CD4-positive, CD25-positive, alpha-beta regulatory T cell (primary cell): ENCODE measurements at places on chromosomes 11 and 22. TPM values are rescaled to one million over a fixed set of nuclear protein-coding genes. Genes with fewer than 3 reads are reported as not detected.
A peak's percentile ranks its signal among the peaks of the same experiment; 100 is the strongest.

Gene TMEM45B
- polyA plus RNA-seq, result 3.8 TPM

Gene ROBO3
- polyA plus RNA-seq, result 0.34 TPM

Gene C11orf87
- not detected for polyA plus RNA-seq

Gene GPR83
- not detected for polyA plus RNA-seq

Gene PITPNB
- 64.8 TPM for polyA plus RNA-seq

GRCh38 chr11:59866397-59866796 lies at the start of gene TCN1:
TCN1 (minus strand) TSS chr11:59866487; CDS start chr11:59866470, 17 bp downstream.
- no peaks in the 10 kb centered on the region for H3K27me3 ChIP-seq
- no peaks in the 10 kb centered on the region for H3K4me1 ChIP-seq
- H3K27ac ChIP-seq, result no peak within 1 kb of the TSS
- H3K4me3 ChIP-seq, result no peak within 1 kb of the TSS
- DNase-seq, result no peak
- H3K36me3 ChIP-seq, result no peaks in the 10 kb centered on the region

DNA sequence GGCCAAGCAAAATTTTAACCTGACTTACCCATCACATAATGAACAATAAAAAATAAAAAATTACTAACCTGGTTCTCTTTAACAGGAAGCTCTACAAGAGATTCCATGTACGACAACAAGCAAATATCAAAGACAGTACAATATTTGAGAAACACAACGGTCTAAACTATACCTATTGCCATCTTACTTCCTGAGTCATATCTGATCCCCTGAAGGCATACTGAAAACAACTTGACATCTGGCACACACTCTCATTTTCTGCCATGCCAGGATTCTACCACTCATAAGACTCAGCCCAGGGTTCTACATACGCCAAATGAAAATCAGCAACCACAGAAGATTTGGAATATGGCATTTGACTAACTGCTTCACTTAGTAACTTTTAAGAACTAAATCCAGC lies 13.8 kb downstream of the DENND5A start:
- H3K27ac ChIP-seq, result no peak overlapping the region
- no peaks in the 10 kb centered on the region for H3K36me3 ChIP-seq
- peaks cover 8% of the 10 kb centered on the region for H3K4me1 ChIP-seq
- DNase-seq, result peak; percentile 45
- H3K27me3 ChIP-seq, result no peaks in the 10 kb centered on the region
- H3K4me3 ChIP-seq, result no peak overlapping the region

DNA sequence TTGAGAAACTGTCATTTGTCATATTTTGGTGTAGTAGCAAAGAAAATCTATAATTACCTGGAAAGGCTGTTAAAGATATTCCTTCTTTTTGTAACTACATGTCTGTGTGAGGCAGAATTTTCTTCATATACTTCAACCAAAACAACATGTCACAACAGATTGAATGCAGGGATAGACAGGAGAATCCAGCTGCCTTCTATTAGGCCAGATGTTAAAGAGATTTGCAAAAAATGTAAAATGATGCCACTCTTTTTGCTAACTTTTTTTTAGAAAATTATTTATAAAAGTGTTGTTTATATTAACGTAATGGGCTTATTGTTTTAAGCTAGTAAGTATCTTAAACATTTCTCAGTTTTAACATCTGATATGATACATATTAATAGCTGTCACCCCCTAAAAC lies 12.7 kb downstream of the DGKZ start:
- H3K27me3 ChIP-seq, result no peaks in the 10 kb centered on the region
- no peak for DNase-seq
- H3K4me1 ChIP-seq, result peaks cover 68% of the 10 kb centered on the region
- no peak overlapping the region for H3K4me3 ChIP-seq

DNA sequence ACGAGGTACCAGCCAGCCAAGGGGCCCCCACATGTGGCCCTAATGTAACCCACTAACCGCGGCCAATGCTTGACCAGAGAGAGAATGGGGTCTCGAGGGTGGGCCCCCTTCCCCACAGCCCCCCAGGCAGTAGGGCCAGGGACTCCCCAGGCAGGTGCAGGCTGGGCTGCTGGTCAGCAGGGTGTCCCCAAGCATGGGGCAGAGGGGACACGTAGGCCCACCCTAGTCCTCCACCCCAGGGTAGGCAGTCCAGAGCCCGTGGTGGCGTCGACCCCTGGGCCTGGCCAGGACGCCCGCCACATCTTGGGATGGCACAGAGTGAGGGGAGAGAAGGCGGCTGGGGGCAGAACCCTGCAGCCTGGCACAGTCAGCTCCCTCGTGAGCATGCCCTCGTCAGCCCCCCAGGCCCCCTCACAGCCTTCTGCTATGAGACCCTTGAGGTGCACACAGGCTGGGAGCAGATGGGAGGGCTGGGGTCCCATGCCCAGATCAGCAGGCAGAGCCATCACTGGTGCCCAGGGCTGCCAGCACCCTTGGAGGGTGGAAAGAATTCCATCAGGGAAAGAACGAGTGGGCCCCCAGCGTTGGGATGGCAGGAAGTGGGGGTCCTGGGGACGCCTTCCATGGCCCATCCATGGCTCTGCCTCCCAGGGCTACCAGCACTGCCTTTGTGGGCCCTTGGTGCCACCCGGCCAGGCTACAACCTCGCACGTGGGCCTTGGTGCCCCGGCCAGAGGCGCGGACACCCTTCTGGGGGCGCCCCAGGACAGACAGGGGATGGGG lies 6.1 kb downstream of the TNNT3 start:
- H3K36me3 ChIP-seq, result no peaks in the 10 kb centered on the region
- no peaks in the 10 kb centered on the region for H3K4me1 ChIP-seq
- no peaks in the 10 kb centered on the region for H3K27me3 ChIP-seq

GRCh38 chr22:43882122-43882767 lies 9.6 kb downstream of the PNPLA5 start:
- DNase-seq, result no peak
- no peaks in the 10 kb centered on the region for H3K36me3 ChIP-seq
- H3K27ac ChIP-seq, result no peak overlapping the region
- H3K4me1 ChIP-seq, result no peaks in the 10 kb centered on the region
- no peak overlapping the region for H3K4me3 ChIP-seq

DNA sequence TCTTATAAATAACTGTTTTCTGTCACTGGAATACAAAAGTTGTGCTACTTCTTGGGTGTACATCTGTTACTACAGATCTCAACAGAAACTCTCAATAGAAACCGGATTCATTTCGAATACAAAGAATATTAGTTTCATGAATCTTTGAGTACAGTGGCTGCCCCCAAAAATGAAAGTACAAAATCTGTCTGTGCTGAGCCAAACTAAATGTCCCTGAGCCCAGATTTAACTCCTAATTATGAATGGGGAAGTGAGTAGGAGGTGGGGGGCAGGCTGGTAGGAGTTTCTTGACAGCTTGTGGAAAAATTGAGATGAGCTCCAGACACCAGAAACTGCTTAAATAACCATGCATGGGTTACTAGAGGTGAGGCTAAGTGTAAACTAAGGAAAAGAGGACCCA lies 41.6 kb downstream of the PITPNB start:
- H3K36me3 ChIP-seq, result peaks cover 11% of the 10 kb centered on the region
- H3K4me3 ChIP-seq, result no peak overlapping the region
- H3K4me1 ChIP-seq, result peaks cover 12% of the 10 kb centered on the region
- H3K27me3 ChIP-seq, result no peaks in the 10 kb centered on the region
- DNase-seq, result no peak
- no peak overlapping the region for H3K27ac ChIP-seq

DNA sequence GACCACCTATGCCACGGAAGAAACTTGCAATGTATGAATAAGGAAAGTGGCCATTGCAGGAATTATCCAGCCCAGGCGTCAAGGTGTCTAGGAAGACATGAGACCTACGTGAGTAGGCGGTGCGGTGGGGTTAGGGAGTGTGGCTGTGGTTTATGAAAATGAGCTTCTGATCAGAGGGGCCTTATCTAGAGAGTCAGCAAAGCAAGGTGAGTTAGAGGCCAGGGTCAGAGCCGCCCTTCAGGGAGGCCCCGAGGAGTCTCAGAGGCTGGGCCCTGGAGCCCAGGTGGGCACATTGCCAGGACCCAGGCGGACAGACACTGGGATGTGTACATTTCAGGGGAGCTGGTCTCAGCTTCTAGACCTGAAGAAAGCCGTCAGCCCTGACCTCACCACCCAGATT lies 13.8 kb upstream of the LINC01488 start:
- no peak overlapping the region for H3K4me3 ChIP-seq
- no peaks in the 10 kb centered on the region for H3K36me3 ChIP-seq
- H3K27ac ChIP-seq, result no peak overlapping the region
- no peaks in the 10 kb centered on the region for H3K27me3 ChIP-seq
- DNase-seq, result no peak
- H3K4me1 ChIP-seq, result no peaks in the 10 kb centered on the region

DNA sequence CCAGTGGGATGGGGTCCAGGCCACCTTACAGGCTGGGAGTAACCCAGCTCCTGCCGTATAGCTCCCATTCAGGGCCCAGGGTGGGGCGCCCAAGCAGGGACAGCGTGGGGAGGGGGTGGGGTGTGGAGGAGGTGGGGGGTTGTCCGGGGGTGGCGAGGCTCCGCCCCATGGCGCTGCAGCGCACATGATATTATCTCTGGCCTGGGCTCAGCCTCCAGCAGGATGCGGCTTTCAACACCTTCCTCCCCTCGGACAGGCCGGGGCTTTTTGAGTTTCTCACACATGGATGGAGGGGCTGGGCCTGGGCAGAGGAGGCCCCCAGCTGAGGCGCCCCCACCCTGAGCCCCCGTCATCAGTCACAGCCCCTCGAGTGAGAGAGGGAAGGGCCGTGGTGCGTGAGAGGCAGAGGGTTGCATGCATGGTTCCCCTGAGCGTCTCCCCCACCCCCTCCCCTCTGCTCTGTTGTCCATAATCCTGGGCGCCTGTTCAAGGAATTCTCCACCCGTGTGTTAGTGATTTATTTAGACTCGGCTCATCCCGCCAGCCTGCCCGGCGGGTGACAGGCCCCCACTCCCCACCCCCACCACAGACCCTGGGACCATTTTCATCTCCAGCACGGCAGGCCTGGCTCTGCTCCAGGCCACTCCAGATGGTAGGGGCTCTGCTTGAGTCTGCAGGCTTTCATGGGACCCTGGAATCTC lies 44.9 kb downstream of the WNT11 start:
- H3K27ac ChIP-seq, result no peak overlapping the region
- no peak overlapping the region for H3K4me3 ChIP-seq
- no peaks in the 10 kb centered on the region for H3K4me1 ChIP-seq
- DNase-seq, result no peak
- H3K27me3 ChIP-seq, result no peaks in the 10 kb centered on the region

DNA sequence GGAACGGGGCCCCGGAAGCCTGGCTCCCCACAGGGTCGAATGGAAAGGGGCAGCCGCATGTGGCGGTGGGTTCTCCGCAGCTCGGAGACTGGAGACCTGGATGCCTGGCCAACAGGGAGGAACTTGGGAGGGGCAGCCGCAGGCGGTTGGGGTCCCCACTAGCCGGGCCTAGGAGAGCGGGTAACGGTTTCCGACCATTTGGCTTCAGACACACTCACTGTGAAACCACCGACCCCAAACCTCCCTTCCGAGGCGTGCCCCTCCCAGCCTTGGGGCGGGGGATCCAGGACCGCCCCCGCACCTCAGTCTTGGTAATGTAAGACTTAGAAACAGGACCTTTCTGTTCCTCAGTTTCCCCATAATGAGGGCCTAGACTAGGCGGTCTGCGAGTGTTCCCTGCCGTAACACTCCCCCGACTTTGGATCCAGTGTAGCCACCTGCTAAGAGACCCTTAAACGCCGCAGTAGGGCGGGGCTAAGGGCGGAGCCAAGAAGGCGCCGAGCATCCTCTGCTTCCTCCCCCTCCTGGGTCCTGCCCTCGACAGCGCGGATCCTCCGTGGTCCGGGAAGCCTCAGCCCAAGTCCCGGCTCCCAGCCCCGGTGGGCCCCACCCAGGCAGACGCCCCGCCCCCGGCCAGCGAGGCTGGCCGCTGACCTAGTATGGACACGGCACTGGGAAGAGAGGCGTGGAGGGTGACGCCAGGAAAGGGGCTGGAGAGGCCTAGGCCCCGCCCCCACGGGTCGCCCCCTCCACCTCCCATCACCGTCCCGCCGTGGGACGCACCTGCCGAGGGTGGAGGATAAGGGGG lies 1.8 kb upstream of the RASGRP2 start:
- no peaks in the 10 kb centered on the region for H3K27me3 ChIP-seq
- H3K27ac ChIP-seq, result peak overlapping the region; percentile 93
- peak overlapping the region; percentile 70 for H3K4me3 ChIP-seq
- H3K4me1 ChIP-seq, result peaks cover 57% of the 10 kb centered on the region
- peak; percentile 91 for DNase-seq

GRCh38 chr22:31561238-31561887 lies 65.0 kb downstream of the SFI1 start:
- no peak overlapping the region for H3K27ac ChIP-seq
- no peak overlapping the region for H3K4me3 ChIP-seq
- H3K36me3 ChIP-seq, result peaks cover 63% of the 10 kb centered on the region
- DNase-seq, result peak; percentile 4
- H3K4me1 ChIP-seq, result no peaks in the 10 kb centered on the region

DNA sequence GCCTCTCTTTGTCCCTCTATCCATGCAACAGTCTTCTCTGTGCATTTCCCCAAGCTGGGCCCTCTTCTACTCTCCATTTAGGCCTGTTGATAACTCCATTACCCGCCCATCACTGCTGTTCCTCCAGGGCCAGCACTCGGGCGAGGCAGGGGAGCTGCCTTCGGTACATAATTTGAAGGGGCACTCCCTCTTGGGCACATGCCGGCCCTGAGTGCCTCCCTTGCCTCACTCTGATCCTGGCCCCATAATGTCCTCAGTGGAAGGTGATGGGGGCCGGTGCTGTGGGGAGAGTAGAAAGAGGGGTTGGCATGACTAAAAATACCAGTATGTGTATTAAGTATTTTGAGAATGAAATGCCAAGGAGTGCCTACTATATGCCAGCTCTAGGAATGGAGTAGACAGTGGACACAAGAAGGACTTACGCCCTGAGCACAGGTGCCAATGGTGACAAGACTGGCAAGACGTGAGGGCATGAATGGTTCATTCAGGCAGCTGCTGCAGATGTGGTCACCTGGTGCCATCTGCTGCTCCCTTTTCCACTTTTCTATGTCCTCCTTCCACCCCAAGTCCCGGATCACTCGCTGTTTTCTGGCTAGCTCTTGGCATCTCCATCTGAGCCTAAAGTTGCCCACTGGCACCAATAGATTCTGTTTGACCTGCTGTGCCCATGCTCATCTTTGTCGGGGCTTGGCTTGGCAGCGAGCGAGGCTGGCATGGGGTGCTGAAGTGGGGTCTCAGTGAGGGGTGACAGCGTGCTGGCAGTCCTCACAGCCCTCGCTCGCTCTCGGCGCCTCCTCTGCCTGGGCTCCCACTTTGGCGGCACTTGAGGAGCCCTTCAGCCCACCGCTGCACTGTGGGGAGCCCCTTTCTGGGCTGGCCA lies 22.6 kb downstream of the TMEM218 start:
- H3K36me3 ChIP-seq, result no peaks in the 10 kb centered on the region
- no peak for DNase-seq
- H3K27me3 ChIP-seq, result no peaks in the 10 kb centered on the region
- H3K4me1 ChIP-seq, result no peaks in the 10 kb centered on the region
- H3K4me3 ChIP-seq, result no peak overlapping the region
- H3K27ac ChIP-seq, result no peak overlapping the region

- peaks cover 53% of the 10 kb centered on the region for H3K4me1 ChIP-seq
- no peak for DNase-seq
- no peaks in the 10 kb centered on the region for H3K27me3 ChIP-seq
- H3K27ac ChIP-seq, result no peak overlapping the region
- H3K4me3 ChIP-seq, result no peak overlapping the region
Observed at GRCh38 chr11:48101958-48102357, 114.7 kb upstream of the OR4B1 start.

- no peaks in the 10 kb centered on the region for H3K4me1 ChIP-seq
- DNase-seq, result peak; percentile 33
- no peak overlapping the region for H3K27ac ChIP-seq
- H3K4me3 ChIP-seq, result no peak overlapping the region
- H3K36me3 ChIP-seq, result no peaks in the 10 kb centered on the region
Observed at GRCh38 chr22:25572708-25573171, 8.3 kb downstream of the GRK3 start.

GRCh38 chr11:1853376-1854131 lies 670 bp downstream of the LSP1 start:
- H3K4me1 ChIP-seq, result peaks cover 88% of the 10 kb centered on the region
- no peaks in the 10 kb centered on the region for H3K27me3 ChIP-seq
- H3K4me3 ChIP-seq, result peak overlapping the region; percentile 81
- peak overlapping the region; percentile 84 for H3K27ac ChIP-seq
